HFFc6 (cell line): ENCODE measurements at places on chromosomes 12 and 14. TPM values are rescaled to one million over a fixed set of nuclear protein-coding genes. Genes with fewer than 3 reads are reported as not detected.

DNA sequence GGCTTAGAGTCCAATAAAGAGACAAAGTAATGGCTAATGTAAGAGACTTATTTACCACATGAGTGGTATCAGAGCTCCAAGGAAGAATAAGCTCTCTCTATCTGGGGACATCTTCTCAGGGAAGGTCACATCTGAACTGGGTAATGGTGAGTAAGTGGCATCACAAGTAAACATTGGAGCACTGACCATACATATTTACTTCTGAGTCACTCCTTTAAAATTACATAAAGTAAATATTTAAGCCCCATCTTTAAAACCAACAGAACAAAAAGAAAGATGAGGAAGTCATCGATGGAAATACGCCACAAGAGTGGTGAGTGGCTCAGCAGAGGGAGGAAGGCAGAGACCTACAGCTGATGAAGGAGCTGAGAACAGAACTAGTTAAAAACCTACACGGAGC is 159.9 kb downstream of the DUSP6 start:
- no peaks in the 10 kb centered on the region for H3K4me1 ChIP-seq
- no peak overlapping the region for H3K4me3 ChIP-seq
- peaks cover 15% of the 10 kb centered on the region for H3K36me3 ChIP-seq
- peak; percentile 23 for DNase-seq

AMDHD1 gene
- not detected in 2 replicates for total RNA-seq

GRCh38 chr14:87285506-87285905 is 707.5 kb downstream of the GALC start:
- no peak for DNase-seq
- no peaks in the 10 kb centered on the region for H3K4me1 ChIP-seq
- no peak overlapping the region for H3K4me3 ChIP-seq
- no peaks in the 10 kb centered on the region for H3K36me3 ChIP-seq
- H3K27ac ChIP-seq = no peak overlapping the region

- peaks cover 35% of the 10 kb centered on the region for H3K4me1 ChIP-seq
- no peak for DNase-seq
- no peak overlapping the region for H3K4me3 ChIP-seq
- peaks cover 7% of the 10 kb centered on the region; the same call in 1 of the 2 replicates for H3K36me3 ChIP-seq
- H3K27ac ChIP-seq = no peak overlapping the region
- H3K27me3 ChIP-seq = peaks cover 3% of the 10 kb centered on the region; the same call in 1 of the 2 replicates
Observed at GRCh38 chr12:62916632-62917425, 18.1 kb downstream of the PPM1H start.

TSPAN9 gene
- total RNA-seq = 25.0 to 39.6 TPM (median 32.9 TPM) in 3 replicates

DNA sequence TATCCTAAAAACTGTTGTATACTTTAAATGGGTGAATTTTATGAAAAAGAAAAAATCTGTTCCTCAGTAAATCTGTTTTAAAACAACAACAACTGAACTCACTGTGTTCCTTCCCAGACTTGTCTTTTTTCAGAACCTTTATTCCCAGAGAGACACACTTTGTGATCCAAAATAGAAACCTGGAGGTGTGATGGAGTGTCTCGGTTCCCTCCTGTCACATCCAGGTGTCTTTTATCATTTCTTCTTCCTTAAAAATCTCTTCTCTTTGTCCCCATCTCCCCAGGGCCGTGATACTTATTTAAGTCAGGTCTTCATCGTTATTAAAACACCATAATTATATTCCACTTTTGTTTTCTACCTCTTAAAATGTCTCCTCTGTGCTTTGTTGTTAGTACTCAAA is 76.2 kb upstream of the EVL start:
- no peak for DNase-seq
- H3K27me3 ChIP-seq = peaks cover 15% of the 10 kb centered on the region
- peaks cover 7% of the 10 kb centered on the region for H3K4me1 ChIP-seq
- no peak overlapping the region for H3K27ac ChIP-seq

DNA sequence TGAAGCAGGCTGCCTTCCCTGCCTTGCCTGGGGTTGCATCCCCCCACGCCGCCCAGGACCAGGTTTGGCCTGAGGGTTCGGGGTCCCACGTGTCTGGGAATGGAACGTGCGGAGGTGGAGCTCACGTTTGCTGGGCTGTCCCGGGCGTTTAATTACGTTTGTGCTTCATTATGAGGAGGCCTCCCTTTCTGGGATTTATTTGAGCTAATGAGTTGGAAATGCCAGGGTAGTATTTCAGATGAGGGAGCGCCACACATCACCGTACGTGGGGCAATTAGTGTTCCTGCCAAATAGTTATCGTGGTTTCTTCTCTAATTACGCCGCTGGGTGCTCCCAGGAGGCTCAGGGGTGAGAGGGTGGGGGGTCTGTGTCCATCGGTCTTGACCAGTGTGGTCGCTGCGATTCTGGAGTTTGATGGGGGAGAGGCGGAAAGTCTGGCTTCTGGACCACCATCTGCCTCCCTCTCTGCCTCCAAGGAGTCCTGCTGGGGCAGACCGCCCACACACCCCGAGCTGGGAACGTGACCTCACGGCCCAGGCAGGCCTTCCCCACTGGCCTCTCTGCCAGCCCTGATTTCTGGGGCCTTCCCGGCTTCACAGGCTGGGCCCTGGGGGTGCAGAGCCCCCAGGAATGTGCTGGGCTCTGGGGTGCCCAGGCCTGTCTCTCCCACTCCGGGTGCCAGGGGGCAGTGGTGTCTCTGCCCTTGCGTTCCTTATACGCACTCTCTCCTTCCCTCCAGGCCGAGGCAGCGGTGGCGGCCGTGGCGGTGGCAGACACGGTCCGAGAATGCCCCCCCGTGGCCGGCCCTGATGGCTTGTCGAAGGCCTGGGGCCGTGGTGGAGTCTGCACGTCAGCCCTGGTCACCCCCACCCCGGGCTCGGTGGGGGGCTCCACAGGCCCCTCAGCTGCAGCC is 18.9 kb downstream of the KIF26A start:
- no peaks in the 10 kb centered on the region for H3K36me3 ChIP-seq
- no peak overlapping the region for H3K4me3 ChIP-seq
- no peak overlapping the region for H3K27ac ChIP-seq
